SJSA1 (cell line): ENCODE measurements at places on chromosomes 12 and 14. TPM values are rescaled to one million over a fixed set of nuclear protein-coding genes. Genes with fewer than 3 reads are reported as not detected.

PRR4 gene
- 1.6 TPM in 1 of 2 replicates, not detected in the other for total RNA-seq

CRIP1 gene
- 0.39 TPM in 1 of 2 replicates, not detected in the other for total RNA-seq

CLEC4D gene
- total RNA-seq: not detected in 2 replicates

RAPGEF3 gene
- 0.38 and 1.1 TPM in 2 replicates for total RNA-seq

TBC1D30 gene
- 0.19 TPM in 1 of 2 replicates, not detected in the other for total RNA-seq
